ENCODE measurements at places on chromosomes 11 and 22.
A peak's percentile ranks its signal among the peaks of the same experiment; 100 is the strongest.

GRCh38 chr11:67415501-67416304, at the start of gene CARNS1:
Gene CARNS1 (plus strand): TSS chr11:67415678. CDS start chr11:67416200, 522 bp downstream.
- no peak for DNase-seq

GRCh38 chr11:13008625-13009475, at the start of gene RASSF10:
Gene RASSF10 (plus strand): TSS chr11:13009316. CDS start chr11:13009577, 261 bp downstream.
- DNase-seq = no peak

DNA sequence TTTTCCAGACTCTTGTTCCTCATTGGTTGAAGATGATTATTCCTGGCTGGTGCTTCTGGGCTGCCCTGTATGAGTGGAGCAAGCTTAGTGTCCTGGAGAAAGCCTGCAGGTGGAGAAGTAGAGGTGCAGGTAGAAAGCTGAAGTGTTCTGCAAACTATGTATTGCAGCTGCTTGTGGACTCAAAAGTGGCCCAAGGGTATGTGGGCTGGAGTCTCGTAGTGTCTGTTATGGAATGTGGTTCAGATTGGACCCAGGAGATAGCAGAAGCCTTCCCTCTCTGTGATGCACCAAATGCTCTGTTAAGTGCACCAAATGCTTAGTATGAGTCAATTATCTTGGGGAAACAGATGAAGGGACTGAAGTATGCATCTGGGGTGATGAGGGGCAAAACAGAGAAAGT, 122.8 kb upstream of the CCDC90B start:
- no peak for DNase-seq

- DNase-seq = no peak
These were observed 38.3 kb upstream of the GNB1L start for GRCh38 chr22:19892925-19893324.

DNA sequence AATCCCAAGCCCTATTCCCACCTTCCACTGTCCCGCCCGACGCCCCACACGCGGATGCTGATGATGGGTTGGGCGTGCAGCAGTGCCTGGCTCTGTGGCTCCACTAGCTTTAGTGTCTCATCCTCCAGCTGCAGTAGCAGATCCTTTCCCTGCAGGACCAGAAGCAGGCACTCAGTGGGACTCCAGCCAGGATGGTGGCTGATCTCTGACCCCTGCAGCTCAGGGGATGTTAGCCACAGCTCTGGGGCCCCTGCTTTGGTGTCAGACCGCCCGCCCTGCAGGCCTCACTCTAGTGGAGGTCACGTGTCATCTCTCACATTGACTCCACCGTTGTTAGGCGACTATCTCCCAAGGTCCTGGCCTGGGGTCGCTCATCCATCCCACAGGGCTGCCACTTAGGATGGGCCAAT, 11.8 kb downstream of the SMPD1 start:
- no peak for DNase-seq

DNA sequence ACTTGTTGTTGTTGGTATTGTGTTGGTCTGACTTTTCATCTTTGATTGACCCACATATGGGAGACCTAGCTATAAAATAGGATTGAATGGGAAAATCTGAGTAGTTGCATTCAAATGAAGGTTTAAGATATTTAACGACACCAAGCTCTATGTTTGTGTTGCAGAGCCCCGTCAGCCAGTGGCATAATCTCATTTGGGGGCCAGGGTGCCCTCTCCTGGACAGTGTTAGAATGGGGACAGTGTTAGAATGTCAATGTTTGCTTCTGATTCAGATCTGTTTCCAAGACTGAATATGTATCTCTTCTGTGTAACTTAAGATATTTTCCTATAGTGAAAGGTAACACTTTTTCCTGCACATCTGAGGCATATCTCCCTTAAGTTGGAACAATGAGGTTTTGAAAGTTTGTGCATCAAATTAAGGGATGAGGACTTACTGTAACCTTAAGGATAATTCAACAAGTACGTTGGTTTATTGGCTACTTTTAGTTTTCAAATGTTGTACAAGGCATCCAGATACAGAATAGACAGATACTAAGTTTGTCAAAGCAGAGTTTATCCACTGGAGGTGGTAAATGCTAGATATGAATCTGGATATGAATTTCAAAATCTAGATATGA, 5.3 kb upstream of the OR52M1 start:
- peak; percentile 16 for DNase-seq

- DNase-seq = no peak
These were observed 3.4 kb downstream of the MS4A10 start for GRCh38 chr11:60788401-60789125.

GRCh38 chr11:19291064-19291463, 50.3 kb upstream of the E2F8 start:
- DNase-seq = no peak

- no peak for DNase-seq
These were observed 68.5 kb downstream of the GDPD4 start for GRCh38 chr11:77233011-77233410.

DNA sequence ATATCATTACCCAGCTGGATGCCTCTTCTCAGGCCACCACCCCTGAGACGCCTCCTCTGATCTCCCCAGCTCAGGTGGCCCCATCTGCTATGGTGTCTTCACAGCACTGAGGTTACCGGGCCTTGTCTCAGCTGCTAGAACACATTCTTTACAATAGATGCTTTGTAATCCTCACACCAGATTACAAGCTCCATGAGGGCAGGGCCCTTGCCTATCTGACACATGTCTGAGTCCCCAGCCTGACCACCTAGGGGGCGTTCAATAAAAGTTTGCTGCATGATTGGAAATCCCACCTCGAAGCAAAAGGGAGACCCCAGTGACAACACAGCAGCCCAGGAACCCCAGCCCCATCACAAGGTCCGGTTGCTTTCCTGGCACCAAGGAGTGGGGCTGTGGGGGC, 2.0 kb downstream of the MACROD1 start:
- no peak for DNase-seq

DNA sequence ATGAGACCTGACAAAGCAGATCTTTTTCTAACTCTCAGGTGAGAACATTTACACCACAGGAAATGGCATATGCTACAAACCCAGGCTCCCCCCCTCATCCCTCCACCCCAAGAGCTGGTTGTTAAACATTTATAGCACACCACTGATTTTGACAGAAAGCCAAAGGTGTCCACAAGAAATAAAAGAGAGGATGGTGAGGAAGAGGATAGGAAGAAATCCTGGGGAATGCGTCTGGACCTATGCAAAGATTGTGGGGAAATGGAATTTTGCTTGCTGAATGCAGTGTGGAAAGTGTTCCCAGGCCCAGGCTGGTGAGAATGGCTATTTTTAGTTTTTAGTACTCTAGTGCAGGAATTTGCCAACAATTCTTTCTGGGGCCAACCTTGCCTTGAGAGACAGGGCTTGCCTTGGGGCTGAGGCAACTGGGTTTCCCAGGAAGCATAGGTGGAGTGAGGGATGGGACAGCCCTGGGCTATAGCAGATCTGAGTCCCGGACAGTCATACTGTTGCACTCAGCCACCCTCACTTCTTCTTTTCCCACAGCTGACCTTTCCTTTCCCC, 163.9 kb downstream of the ADAMTS15 start:
- no peak for DNase-seq

DNA sequence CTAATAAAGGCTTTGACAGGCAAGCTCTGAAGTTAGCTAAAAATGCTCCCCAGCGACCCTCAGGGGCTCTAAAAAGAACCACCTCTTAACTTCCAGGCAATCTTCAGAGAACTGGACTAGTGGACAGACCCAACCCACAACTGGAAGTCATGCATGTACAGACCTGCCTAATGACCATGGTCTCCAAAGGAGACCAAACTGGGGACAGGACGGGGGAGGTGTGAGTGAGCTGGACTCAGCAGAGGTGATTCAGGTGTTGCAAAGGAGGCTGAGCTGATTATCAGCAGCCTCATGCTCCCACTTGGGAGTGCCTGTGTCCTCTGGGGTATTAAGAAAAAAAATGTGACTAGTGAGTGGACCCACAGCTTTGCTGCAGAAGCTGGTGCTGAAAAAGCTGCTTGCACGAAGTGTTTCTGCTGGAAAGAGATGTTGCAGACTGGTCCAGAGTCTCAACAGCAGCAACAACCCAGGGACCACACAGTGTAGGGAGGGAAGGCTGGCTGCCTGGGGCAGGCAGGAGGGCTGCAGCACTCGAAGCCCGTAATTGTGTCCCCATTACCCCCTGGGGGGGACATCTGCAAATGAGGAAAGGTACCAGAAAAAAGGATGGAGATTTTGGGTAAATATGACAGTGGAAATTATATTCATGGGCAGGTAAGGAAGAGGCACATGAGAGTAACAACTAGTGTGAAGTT, 35.3 kb downstream of the PITPNB start:
- DNase-seq = no peak

DNA sequence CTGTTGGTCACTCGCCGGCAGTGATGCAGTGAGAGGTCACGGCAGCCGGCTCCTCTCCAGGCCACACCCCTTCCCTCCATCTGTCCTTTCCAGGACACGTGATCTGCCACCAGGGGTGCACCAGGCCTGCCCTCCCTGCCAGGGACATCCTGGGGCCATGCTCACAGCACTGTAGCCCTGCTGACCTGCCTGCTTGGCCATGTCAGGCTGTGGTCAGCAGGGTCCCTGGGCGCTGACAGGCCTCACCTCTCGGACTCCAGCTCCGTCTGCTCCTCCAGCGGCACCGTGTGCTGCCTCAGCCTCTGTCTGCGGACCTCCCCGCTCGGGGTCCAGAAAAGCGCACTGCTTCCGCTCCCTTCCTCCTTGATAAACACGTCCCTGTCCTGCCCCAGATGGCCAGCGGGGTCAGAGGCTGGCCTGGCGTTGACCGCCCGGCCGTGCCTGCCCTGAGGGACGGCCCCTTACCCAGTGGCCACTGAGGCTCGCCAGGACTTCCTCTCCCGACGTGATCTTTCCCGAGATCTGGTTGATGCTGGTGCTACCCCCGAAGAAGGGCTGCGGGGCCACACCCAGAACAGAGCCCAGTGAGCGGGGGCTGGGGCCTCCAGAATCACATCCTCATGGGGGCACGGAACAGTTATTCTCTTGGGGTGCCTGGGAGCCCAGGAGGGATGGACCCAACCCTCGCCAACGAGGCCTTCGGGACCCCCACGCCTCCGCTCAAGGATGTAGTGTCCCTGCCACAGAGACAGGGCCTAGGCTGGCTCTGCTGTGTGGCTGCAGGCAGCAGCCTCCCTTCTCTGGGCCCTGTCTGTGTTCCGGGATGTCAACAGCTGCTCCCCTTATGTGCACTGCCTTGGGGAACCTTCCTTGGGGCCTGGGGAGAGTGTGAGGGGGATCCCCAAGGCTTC, 36.3 kb upstream of the CARS1 start:
- no peak for DNase-seq

GRCh38 chr22:49155770-49156580, 671.7 kb downstream of the BRD1 start:
- no peak for DNase-seq

DNA sequence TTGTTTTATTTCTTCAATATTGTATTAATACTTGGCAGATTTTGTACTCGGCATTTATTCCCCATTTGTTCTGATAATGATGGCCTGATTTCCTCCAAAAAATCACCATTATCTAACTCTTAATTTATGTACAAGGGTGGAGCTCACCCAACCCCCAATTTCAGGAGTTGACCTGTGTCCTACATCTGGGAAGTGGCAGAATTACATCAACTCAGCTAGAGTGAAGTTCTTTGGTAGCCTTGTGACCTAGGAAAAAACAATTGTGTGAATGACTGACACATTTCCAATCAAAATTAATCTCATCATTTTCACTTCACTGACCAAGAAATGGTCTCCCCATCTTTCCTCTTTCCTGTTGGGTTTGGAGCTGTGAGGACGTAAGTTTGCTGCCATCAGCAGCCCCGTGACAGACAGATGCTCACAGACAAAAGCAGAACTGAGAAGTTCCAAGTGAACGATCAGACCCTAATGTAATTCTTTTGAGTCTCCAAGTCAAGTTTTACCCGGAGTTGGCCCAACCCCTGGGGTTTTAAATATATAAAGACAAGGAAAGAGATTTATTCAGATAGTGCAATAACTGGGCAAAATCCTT, 16.6 kb upstream of the MS4A6E start:
- DNase-seq = no peak

- no peak for DNase-seq
These were observed 9.5 kb downstream of the GNB1L start for GRCh38 chr22:19845054-19845722.

- DNase-seq = no peak
These were observed 43.2 kb upstream of the CHKA start for GRCh38 chr11:68164437-68164836.

DNA sequence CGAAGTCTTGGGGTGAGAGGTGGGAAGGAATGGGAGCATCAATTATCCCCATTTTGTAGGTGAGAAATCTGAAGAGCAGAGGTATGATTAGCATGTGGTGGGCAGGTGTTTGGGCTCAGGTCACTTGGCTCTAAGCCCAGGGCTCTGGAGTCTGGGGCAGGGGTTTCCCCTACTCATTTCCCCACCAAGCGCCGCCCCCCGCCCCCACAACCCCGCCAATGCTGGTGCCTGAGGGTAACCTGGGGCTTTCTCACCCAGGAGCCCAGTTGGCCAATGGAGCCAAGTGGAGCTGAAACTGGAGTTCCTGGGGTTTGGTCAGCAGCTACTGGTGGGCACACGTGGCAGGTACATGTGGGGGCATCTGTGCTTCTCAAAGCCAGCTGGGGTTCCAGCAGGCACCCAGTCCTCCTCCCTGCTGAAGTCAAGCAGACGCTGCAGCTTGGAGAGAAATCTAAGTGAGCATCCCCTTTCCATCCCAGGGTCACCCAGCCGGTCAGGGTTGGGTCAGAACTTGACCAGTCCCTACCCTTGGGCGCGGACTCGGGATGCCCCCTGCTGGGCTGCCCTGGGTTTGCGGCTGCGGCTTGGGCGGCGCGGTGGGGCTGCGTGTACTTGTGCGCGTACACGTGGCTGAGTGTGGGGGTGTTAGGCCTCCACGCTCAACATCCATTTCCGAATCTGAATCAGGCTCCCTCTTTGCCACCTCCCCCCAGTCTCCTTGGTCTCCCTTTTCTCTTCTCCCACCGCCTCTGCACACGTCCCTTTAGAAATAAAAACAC, 1.7 kb upstream of the CHRM1 start:
- no peak for DNase-seq

DNA sequence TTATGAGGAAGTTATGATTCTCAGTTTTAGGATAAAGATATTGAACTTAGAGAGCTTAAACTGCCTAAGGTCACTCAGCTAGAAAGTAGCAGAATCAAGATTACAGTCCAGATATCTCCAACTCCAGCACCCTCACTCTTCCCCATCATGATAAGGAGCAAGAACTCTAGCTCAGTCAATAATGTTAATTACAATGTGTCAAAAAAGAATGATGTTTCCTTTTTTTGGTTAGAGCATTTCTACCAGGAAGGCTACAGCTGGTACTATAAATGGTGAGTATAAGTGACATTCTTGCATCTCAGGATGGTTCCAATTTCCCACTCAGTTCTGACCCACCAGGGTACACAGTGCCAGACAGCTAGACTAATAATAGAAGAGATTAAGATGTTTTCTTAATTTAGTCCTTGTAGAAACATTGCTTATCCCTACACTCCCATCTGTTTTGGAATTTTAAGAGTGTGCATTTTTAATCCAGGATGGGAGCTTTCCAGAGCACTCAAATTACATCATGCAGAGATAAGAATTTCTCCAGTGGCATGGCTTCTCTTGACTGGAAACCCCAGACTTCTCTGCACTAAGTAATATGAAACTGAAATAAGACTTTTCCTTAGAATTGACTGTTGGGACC, 21.6 kb upstream of the BBOX1 start:
- DNase-seq = no peak

GRCh38 chr22:32063701-32064100, 20.6 kb downstream of the SLC5A1 start:
- no peak for DNase-seq

Measured in stimulated activated naive CD4-positive, alpha-beta T cell (primary cell).